ENCODE measurements at places on chromosomes 7 and 10.

DNA sequence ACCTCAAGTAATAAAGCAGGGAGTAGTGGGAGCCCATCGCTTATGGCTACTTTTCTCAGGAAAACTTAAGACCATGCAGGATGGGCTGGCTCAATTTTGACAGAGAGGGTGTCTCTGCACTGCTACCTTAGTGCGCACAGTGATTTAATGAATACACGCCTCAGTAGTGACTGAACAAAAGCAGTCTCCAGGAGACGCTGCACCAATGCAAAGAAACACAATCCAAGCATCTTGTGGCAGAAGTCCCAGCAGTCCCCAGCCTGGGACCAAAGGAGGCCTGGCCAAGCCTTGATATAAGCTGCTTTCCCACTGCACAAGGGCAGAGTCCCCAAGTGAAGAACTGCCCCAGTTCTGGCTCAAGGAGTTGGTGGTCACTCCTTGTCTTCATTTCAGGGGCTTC lies 368.9 kb downstream of the KCNMA1 start:
- DNase-seq, result no peak

GRCh38 chr7:109111086-109111485 lies 541.4 kb downstream of the DNAJB9 start:
- DNase-seq, result no peak

- DNase-seq, result no peak
These were observed 99.0 kb downstream of the KIAA1217 start for GRCh38 chr10:24307696-24308485.

DNA sequence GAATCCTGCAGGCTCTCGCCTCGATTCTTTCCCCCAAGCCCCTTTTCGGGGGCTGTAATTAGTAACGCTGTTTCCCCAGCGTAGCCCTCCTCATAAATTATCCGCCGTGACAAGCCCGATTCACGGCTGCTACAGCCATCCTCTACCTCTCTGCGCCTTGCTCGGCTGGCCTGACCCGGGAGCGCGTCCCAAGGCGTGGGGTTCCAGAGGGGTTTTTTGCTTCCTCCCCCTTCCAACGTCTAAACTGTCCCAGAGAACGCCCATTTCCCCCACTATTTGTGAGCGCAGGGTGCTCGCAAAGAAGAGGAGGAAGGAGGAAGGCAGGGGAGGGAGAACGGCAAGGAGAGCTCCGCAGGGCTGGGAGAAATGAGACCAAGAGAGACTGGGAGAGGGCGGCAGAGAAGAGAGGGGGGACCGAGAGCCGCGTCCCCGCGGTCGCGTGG lies 880 bp downstream of the HOXA5 start:
- no peak for DNase-seq

- no peak for DNase-seq
These were observed 3.5 kb upstream of the AKR1D1 start for GRCh38 chr7:138072726-138073125.

DNA sequence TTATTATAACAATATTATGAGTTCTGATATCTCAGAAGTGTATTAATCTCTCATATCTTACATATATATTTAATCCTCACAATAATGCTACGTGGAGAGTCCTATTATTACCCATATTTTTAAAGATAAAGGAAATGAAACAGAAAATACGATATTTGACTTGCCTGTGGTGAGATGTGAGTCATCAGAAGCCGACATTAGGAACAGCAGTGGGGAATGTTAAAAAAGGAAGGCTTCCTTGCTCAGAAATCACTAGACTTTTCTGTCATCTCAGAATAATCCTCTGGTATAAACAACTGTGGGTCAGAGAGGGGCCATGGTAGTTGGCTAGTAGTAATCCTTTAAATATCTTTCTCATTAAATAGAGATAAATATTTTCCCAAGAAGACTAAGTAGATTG lies 402.3 kb upstream of the PCDH15 start:
- no peak for DNase-seq

DNA sequence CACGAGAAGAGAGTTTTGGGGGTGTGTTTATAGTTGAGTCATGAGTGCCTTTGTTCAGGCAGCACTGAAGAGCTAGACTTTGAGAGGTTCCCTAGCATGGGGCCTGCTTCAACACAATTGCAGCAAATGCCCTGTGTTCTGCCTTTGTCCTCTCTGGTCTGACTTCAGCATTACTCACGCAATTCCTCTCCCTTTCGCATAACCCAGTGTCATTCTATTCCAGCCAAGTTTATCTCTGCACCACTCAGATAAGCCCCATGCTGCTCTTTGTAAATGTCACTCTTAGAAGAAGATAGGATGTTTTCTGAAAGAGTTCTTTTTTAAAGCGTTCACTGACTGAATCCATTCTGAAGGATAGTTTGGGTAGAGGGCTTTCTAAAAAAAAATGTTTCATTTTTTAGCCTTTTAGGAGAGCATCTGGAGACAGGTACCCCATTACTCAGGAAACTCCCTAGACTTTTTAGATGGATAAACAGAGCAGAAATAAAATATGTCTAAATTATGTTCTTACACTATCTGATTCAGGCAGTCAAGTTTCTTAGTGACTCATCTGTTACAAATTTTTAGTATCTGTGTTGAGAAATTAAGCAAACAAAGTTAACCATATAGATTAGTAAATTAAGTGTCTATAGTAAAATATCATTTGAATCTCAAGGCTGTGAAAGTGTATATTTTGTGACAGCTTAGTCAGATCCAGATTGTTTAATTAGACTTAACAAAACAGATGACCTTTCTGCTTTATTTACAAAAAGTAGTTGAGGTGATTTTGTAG lies 318.5 kb downstream of the GPR158 start:
- DNase-seq, result no peak

DNA sequence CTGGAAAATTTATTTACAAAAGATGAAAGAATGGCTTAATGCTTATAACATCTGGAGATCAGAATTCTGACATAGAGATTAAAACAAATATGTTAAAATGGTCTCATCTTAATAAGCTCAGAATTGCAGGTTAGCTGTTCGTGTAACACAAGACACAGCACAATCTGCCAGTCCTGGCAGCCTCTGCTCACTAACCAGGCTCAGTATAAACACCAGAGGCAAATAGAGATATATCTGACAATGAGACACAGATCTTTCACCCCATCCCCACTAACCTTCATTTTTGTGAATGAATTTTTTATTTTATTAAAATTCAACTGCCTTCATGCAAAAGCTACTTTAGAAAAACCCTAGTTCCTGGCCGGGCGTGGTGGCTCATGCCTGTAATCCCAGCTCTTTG lies 51.8 kb downstream of the RELN start:
- no peak for DNase-seq

DNA sequence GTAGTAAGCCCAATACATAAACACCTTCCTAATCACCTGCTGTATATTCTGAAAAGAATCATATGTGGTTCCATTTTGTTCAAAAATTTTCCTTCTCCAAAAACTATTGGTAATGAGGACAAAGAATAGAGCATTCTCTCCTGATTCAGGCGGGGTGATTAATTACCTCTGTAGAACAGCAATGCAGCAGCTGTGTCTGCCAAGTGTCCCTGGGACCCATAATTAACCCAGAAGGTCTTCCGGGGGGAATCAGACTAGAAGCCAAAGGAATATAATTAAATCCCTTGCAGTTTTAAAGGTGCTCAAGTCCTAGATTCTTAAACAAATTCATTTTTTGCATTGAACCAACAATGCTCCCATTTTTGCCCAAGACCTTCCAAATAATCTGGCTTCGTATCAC lies 60.3 kb upstream of the ABLIM1 start:
- DNase-seq, result no peak

GRCh38 chr7:115024276-115024675 lies 102.4 kb downstream of the MDFIC start:
- no peak for DNase-seq

DNA sequence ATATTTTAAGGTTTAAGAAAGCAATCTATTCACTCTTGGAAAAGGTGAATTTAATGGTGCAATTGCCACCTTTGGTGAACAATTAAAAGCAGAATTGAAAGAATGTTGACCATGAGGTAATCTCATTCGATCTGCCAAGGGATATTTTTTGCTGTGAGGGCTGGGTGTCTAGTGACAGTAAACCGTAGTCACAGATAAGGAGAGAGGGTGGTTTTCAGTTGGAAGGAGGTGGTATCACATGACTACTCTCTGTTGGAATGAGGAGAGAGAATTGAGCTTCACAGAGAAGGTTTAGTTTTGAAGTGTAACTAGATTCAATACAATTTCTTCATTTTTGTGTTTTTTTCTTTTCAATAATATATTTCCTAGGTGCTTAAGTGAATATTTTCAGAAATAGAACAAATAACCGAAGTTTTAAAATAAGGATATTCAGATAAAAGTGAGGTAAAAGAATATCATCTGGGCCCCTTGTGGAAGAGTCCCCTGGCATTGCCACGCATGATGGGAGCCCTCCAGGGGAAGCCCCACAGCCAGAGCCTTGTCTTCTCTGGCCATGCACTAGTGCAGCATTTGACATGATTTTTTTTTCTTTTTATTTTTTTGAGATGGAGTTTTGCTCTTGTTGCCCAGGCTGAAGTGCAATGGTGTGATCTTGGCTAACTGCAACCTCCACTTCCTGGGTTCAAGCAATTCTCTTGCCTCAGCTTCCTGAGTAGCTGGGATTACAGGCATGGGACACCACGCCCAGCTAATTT lies 73.4 kb downstream of the GPR141 start:
- no peak for DNase-seq

DNA sequence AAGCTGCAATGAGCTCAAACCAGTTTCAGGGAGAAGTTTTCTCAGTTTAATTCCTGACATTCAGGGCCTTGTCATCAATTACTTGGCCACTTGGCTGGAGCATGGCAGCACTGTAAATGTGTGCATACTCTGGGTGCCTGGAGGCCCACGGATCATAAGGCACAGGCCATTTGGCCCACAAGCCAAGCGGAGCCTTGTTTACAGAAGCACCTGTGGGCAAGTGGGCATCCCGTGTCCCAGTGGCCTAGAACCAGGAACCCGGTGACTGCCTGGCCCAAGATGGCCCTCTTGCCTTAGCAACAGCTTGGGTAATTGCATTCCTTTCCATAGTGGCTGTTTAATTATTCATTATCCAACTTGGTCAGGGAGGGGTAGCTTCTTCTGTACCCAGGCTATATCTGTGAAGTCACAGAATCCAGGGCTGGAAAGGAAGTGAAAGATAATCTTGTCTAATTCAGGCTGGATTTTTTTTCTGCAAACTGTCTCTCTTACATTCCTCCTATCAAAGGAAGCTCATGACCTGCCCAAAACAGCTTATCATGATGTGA lies 426.4 kb upstream of the ZMIZ1 start:
- DNase-seq, result no peak

DNA sequence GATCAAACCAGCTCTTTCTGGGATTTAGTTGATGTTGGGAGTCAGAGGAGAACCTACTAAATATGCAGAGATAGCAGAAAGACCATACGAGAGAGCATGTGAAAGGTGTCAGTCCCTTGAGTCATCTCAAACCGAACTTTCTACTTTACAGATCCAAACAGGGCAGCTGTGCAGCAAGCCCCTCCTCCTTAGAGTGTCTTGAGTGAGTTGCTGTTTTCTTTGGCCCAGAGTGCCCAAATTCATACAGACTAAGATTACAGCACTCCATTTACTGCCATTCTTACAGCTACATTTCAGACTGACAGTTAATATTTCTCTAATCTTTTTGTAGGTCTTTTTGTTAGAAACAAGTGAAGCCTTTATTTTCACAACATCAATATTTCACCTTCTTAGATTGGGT lies 53.4 kb downstream of the NRCAM start:
- no peak for DNase-seq

DNA sequence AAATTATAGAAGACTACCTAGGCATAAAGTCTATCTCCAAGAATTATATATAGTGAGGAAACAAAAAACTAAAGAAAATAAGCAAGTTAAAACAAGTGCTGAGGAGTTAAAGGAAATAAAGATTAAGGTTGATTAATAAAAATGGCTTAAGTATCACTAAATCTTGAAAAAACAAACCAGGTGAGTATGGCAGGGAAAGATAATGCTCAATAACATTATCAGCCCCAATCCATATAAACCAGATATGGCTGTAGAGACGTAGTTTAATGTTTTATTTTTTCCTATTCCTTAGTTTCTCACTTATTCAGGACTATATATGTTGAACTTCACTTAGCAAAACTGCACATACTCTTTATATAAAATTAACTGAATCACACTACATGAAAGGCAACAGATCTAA lies 4.4 kb downstream of the WASL start:
- DNase-seq, result no peak

GRCh38 chr7:39529582-39529981 lies 36.6 kb upstream of the YAE1 start:
- DNase-seq, result no peak

DNA sequence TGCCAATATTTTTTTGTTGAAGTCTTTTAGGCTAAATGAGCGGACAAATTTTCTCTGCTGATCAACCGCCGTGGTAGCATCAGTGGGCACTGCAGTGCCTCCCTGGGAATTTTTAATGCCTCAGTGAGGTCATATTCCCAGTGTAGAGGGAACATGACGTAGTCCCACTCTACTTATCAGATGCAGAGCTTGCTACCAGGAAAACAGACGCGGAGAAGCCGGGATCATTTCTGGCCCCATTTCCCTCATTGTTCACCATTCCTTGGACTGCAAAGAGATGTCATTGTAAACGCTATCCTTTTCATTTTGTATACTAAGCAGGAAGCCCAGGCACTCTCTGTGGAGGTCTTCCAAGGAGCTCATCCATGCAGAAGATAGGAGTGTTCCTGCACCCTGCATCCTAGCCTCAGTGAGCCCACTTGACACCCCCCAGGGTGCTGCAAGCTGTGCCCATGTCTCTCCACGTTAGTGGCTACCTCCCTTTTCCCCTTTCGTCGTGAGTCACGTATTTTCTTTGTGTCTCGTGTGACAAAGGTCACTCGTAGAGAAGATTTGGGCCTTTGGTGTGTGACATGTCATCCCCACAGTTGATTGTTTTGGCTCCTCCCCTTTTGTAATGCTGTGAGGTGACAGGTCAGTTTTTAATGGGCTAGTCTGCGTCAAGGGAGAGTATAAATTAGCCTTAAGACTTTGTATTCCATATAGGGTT lies 145.5 kb downstream of the TCF7L2 start:
- DNase-seq, result no peak

DNA sequence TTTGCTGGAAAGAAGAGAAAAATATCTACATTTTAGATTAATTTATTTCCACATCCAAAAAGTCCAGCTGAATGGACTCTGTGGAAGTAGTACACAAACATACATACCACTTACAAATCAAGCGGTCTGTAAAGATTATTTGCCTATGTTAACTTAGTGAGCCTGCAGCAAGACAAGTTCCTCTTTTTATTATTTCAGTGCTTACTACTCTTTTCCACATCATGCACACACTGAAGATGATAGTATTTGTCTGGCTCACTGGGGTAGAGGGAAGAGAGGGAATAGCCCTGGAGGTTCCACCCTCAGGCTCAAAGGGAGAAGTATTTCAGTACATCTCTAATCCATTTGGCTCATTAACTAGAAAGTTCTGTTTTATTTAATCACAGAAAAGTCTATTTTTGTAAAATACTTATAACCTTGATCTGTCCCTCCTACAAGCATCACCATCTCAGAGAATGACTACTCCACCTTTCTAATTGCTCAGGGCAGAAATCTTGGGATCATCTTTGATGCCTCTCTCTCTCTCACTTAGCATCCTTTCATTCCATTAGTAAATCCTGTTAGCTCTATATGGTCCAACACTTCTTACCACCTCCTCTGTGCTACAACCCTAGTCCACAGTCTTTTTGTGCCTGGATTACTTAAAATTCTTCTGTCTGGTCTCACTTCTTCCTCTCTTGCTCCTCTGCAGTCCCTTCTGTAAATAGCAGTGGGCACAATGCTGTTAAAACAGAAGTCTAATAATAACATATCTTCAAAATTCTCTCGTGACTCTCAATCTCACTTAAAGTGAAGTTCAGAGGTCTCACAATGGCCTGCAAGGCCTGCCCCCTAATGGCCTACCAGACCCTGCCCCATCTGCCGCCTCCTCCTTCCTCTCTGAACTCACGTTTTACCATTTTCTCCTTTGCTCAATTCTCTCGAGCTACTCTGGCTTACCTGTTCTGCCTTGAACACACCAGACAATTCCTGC lies 64.3 kb upstream of the CCDC6 start:
- no peak for DNase-seq

Measured in NCI-H2029 treated with DMSO at 0.1 percent for 48 hours (cell line).